ENCODE measurements at places on chromosomes 2 and 18.

GRCh38 chr18:44895176-44895798, 214.6 kb downstream of the SETBP1 start:
- DNase-seq = peak; percentile 58

GRCh38 chr18:80167931-80168330, 58.9 kb downstream of the ADNP2 start:
- DNase-seq = no peak

GRCh38 chr2:150688016-150688415, 200.5 kb upstream of the RND3 start:
- DNase-seq = no peak

GRCh38 chr18:41744421-41745030, 210.5 kb upstream of the PIK3C3 start:
- DNase-seq = no peak

DNA sequence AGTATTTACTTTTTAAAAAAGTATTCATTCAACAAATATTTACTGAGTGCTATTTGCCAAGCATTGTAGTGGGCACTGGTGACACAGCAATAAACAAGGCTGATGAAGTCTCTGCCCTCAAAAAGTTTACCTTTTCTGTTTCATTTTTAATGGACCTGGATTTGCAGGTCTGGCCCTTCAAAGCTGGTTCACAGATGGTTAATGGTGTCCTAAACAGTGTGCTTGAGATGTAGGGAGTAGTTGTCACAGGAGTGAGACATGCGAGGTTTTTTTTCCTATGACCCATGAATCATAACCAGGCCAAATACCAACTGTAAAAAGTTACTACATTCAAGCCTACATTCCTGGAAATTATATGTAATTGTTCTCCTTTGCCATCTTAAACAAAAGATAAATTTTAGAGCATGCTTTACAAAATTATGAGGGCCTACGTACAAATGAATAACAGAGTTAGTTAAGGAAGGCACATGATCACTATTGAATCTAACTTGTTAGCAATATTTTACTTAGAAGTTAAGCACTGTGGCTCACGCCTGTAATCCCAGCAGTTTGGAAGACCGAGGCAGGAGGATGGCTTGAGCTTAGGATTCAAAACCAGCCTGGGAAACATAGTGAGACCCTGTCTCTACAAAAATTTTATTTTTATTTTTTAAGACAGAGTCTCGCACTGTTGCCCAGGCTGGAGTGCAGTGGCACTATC, 223.9 kb downstream of the MBD5 start:
- peak; percentile 8 for DNase-seq

GRCh38 chr2:129803032-129803431, 176.4 kb upstream of the RAB6C start:
- DNase-seq = no peak

GRCh38 chr2:48912110-48912509, 156.6 kb upstream of the LHCGR start:
- no peak for DNase-seq

- DNase-seq = no peak
Observed at GRCh38 chr18:31093880-31094279, 8.3 kb downstream of the DSC2 start.

GRCh38 chr2:234405462-234405861, 91.4 kb downstream of the ARL4C start:
- no peak for DNase-seq

DNA sequence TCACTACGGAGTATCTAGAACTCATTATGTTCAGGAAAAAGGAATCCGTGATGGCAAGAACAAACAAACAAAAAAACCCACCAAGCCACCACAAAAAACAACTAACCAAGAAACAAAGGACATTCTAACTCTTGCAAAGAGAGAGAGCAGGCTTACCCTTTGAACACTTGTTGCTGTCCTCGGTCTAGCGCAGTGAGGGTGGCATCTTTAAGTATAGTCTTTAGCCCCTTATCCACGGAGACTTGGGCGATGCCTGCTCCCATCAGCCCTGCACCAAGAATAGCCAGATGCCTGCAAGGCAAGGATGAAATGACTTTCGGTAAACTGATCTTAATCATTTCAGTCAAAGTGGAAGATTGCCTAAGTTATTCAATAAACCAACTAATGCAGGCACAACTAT, 31.0 kb downstream of the GAREM2 start:
- no peak for DNase-seq

- DNase-seq = peak; percentile 2
Observed at GRCh38 chr18:53018791-53019190, 678.8 kb downstream of the DCC start.

DNA sequence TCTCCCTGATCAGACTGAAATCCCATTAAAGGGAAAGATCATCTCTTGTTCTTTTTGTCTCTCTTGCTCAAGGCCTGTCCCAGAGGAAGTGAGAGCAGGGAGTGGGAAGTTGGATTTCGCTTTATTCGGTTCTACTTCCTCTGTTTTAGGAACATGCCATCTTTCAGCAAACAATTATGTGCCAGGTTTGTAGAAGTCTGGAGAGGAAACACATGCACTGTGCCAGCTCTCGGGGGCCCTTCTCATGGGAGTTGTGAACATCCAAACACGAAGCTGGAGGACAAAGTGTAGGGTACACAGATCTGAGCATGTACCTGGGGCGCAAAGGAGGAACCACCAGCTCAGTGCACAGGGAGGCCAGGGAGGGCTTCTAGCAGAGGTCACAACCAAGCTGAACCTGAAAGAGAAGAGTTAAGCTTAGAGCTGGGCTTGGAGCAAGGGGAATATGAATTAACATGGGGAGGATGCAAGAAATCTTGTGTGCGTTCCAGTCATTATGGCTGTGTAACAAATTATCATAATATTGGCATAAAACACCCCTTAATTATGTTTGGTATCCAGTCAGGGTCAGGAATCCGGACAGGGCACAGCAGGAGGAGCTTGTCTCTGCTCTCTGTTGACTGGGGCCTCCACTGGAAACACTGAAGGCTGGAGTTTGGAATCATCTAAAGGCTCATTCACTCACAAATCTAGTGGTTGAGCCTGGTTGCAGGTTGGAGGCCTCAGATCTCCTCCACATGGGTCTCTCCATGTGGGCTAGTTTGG, 128.6 kb downstream of the ZFP36L2 start:
- DNase-seq = no peak

DNA sequence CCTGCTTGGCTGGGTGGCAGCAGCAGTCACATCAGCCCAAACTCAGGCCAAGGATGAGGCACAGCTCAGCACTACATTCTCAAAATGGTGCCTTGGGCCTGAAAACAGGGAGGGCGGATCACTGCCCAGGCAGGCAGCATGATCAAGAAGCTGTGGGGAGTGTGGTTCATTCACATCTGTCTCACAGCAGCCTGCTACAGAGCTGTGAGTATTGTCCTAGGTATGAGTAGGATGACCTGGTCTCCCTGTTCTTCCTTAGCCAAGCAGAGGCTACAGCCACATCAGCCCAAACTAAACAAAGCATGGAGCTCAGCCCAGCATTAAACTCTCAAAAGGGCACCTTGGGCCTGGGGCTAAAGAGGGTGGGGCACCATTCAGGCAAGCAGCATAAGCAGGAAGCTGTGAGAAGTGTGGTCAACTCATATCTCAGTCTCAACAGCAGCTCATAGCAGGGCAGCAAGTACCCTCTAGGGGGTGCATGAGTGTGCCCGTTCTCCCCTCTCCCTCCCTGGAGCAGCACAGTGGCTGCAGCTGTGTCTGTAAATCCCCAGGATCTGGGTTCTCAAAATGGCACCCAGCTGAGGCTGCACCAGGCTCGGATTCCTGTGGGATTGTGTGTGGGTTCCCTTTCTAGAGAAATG, 139.6 kb downstream of the TRABD2A start:
- peak; percentile 53 for DNase-seq

- no peak for DNase-seq
Observed at GRCh38 chr2:73053316-73054114, 18.0 kb downstream of the SFXN5 start.

- no peak for DNase-seq
Observed at GRCh38 chr2:170747921-170748320, 22.3 kb upstream of the ERICH2 start.

GRCh38 chr18:61736133-61736532, 156.7 kb downstream of the RNF152 start:
- DNase-seq = no peak

GRCh38 chr2:189661957-189662321, 680 bp downstream of the ASNSD1 start:
- peak; percentile 38 for DNase-seq

All from hematopoietic multipotent progenitor cell treated with erythropoietin and hydrocortisone succinate and interleukin-3 and kit ligand, for 6 days (in vitro differentiated cells).